ENCODE measurements at places on chromosomes 6 and 20.

- DNase-seq, result no peak
Observed at GRCh38 chr20:41172296-41173140, 35.2 kb downstream of the PLCG1 start.

GRCh38 chr6:54431466-54431865 lies 123.2 kb downstream of the TINAG start:
- no peak for DNase-seq

GRCh38 chr6:158730541-158730907 lies 80.7 kb downstream of the SYTL3 start:
- DNase-seq, result no peak

GRCh38 chr6:109484122-109484521 lies 1.1 kb upstream of the ZBTB24 start:
- DNase-seq, result no peak

- no peak for DNase-seq
Observed at GRCh38 chr6:63923139-63923739, 287.6 kb downstream of the PHF3 start.

DNA sequence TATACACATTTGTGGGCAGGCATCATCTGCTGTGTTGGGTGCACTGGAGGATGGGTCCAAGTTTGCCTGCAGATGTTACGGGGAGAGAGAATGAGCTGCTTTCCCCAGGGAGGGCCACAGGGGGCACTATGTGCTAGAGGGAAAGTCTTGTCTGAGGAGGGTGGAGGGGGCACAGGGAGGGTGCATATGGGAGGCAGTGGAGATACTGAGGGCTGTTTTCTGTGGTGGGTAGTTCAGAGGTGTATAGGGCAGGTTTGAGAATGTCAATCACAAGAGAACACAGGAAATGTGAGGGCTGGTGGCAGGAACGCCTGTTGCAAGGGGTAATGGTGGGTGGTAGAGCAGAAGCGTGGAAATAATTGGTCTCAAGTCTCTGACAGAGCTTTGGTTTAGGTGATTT lies 7.7 kb upstream of the PTPRA start:
- no peak for DNase-seq

Data from T-helper 9 cell (primary cell).